Cardiac septum (tissue), 1 donor: ENCODE measurements at places on chromosomes 7 and 10. TPM values are rescaled to one million over a fixed set of nuclear protein-coding genes. Genes with fewer than 3 reads are reported as not detected.

DNA sequence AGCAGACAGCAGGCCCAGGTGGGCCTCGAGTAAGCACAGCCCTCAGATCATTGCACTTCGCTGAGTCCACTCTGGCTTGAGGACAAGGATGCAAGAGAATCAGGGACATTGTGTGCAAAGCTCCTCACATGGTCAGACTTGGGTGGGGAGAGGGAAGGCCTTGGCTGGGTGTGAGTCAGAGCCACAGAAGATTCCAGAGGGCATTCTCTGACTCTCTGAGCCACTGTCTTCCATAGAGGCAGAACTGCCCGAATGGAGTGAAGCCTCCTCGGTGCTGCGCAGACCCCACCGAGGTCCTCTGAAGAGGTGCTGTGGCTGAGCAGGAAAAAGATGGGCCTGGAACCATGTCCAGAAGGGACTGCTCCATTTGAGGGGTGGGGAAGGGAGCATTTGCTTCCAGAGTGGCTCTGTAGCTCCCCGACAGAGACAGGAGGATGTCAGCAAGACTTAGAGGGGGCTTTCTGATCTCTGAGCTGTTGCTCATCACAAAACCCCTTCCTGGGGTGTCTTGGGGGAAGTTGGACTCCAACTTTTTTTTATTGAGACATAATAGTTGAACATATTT is 120.8 kb downstream of the PTPN20 start:
- peak; percentile 59 for DNase-seq

The ADD3 gene
- total RNA-seq, result 77.2 TPM

The SLC16A12 gene
- 3.1 TPM for total RNA-seq

- peak; percentile 80 for DNase-seq
These were observed 17.3 kb upstream of the CSGALNACT2 start for GRCh38 chr10:43120929-43121314.

The CLDN4 gene
- total RNA-seq, result not detected
